ENCODE measurements at places on chromosomes 7 and 10.

- no peak for DNase-seq
These were observed 21.9 kb downstream of the ADCYAP1R1 start for GRCh38 chr7:31074120-31074383.

- DNase-seq, result no peak
These were observed 30.2 kb downstream of the UNC5B start for GRCh38 chr10:71242622-71243009.

- DNase-seq, result no peak
These were observed 160.1 kb downstream of the EXOC4 start for GRCh38 chr7:133412942-133413341.

- no peak for DNase-seq
These were observed 50.7 kb downstream of the INPP5F start for GRCh38 chr10:119776536-119776935.

DNA sequence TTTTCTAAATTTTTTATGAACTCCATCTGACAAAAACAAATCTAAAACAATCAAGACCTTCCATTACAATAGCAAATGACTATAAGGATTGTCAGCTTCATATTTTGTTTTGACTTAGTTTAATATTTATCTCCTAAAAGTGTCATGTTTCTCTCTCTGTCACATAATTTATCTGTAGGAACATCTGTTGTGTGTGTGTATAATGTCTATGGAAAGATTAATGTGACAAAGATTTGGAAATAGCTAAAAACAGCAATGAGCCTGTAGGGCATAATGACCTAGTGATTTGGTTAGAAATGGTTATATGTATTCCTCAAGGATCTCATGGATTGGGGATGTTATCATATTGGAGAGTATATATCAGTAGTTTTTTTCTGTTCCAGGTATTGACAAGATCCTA, 69.6 kb upstream of the MDFIC start:
- DNase-seq, result no peak

GRCh38 chr7:78254726-78255055, 456.1 kb downstream of the PHTF2 start:
- DNase-seq, result no peak

- no peak for DNase-seq
These were observed 56.3 kb downstream of the IFIT5 start for GRCh38 chr10:89470628-89471027.

GRCh38 chr7:47543056-47543455, 38.9 kb downstream of the TNS3 start:
- DNase-seq, result no peak

- DNase-seq, result peak; percentile 25
These were observed 118.5 kb downstream of the VTI1A start for GRCh38 chr10:112565434-112566053.

- DNase-seq, result no peak
These were observed 362.8 kb downstream of the SFMBT2 start for GRCh38 chr10:7048061-7048460.

- peak; percentile 45 for DNase-seq
These were observed 10.7 kb upstream of the GPR146 start for GRCh38 chr7:1033546-1034145.

DNA sequence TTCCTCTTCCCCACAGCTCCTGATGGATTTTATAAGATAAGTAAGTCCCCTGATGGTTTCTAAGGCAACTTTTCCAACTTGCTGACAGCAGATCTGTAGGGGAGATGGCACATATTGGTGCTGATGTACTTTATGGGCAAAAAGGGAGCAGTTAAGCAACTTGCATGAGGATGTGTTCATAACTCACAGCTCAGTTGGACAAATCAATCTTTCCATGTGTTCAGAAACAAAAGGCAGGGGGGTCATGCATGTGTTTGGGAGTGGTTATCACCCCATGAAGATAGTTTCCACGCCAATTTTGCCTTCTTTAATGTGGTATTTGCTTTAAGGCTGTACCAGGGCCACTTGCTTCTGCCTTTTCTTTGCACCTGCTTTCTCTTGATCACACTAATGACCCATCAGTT, 6.1 kb downstream of the RBM20 start:
- DNase-seq, result no peak

DNA sequence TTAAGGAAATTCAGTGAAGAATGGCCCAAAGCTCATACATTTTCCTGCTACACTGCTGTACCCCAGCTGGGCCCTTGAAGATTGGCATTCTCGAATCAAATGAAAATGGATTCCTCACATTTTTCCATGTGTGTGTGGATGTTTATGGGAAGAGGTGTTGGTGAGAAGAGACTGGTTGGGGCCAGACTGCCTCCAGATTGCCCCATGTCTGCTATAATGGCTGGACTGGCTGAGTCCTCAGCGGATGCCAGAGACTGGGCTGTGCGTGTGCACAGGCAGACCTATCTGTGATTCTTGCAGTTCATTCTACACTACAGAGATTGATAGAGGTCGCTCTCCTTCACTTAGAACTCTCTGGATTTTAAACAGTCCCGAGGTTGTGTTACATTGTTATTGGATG, 183.6 kb upstream of the GDF10 start:
- no peak for DNase-seq

DNA sequence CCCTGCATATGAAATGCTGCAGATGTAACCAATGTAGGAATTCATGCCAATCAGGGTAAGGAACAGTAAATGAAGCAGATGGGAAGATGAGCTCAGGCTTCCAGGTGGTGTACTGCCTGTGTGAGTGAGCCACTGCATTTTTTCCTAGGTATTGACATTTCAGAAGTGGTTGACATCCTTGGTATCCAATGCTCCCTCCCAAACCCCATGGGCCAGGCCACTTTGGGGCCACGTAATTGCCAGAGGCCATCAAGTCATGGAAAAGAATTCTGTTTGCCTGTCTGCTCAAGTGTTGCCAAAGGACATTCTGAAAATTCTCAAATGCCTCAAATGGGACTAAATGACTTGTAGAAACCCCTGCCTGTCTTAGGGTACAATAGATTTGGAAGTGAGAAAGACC, 384.6 kb downstream of the GATA3 start:
- no peak for DNase-seq

GRCh38 chr7:94630855-94631254, 25.1 kb downstream of the SGCE start:
- no peak for DNase-seq

- DNase-seq, result no peak
These were observed 332.1 kb downstream of the GPR158 start for GRCh38 chr10:25506821-25507335.

GRCh38 chr7:5436003-5436678, 12.5 kb upstream of the TNRC18 start:
- no peak for DNase-seq

DNA sequence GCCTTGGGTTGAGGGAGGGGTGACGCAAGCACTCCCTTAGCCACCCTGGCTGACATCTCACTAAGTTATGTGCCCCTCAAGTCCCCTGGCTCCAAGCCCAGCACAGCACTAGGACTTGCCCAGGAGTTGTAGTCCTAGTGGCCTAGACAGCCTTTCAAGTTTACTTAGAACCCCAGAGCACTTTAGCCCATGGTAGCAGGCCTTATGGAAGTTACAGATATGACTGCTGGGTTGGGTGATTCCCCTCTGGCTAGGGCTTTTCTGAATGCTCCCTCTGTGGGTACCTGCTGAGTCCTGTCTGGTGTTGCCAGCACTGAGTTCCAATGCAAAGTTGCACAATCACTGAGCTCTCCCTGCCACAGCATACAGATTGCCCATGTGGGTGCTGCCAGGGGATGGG, 83.2 kb downstream of the AHCYL2 start:
- DNase-seq, result no peak

DNA sequence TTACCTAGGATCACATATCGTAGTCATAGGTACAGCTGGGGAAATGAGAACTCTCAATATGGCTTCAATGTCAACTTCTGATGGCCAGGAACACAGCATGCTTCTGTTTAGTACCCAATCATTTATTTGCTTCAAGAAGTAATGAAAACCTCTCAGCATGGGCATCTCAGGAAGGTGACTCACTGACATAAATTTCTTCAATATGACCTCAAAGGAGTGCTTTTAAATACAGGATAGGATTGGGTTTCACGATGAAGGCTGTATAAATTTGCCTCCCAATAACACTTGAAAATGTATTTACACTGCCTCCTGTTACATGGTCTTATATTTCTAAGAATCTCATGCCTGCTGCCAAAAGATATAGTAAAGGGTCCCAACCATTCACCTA, 15.1 kb downstream of the ITGA8 start:
- no peak for DNase-seq

- no peak for DNase-seq
These were observed 67.6 kb downstream of the DOCK1 start for GRCh38 chr10:126972635-126973414.

- DNase-seq, result no peak
These were observed 13.4 kb upstream of the RASSF4 start for GRCh38 chr10:44946205-44946604.

DNA sequence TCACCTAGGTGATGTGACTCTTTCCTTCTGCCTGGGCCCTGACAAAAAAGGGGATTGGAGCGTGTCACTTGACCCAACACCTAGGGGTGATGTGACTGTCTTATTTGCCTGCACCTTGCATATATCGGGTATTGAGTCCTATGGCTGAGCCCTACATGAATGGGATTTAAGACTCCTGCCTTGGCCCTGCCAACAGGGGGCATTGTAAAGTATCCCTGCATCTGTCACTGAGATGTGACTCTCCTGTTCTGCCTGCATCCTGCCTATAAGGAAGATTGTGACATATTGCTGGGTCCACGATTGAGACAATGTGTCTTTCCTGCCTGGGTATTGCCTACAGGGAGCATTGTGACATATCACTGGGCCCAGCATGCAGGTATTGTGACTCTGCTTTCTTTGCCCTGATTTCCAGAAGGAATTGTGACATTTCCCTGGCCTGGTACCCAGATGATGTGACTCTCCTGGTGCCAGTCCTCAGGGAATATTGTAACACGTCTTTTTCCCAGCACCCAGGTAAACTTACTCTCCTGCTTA, 14.2 kb upstream of the ZNF107 start:
- DNase-seq, result no peak

GRCh38 chr7:55239406-55239805, 125.7 kb upstream of the LANCL2 start:
- no peak for DNase-seq

GRCh38 chr7:1049801-1050200, 5.5 kb downstream of the GPR146 start:
- no peak for DNase-seq

- DNase-seq, result no peak
These were observed 158.6 kb upstream of the GLI3 start for GRCh38 chr7:42395607-42396006.

- DNase-seq, result peak; percentile 38
These were observed 16.6 kb downstream of the ZNF862 start for GRCh38 chr7:149854611-149855360.

GRCh38 chr7:101882005-101882421, 64.6 kb downstream of the CUX1 start:
- no peak for DNase-seq

DNA sequence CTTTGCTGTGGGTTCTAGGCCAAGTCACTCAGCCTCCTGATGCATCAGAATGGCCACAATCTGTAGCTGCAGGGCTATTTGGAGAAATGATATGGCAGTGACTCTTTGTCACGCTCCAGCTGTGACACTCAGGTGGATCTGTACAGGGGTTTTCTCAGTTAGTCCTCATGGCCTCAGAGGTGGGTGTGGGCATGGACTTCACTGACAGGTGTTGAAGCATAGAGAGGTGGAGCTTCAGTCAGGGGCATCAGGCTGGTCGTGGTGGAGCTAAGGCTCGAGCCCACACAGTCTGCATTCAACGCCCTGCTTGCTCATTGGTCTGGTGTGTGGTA, 21.2 kb downstream of the PALD1 start:
- no peak for DNase-seq

DNA sequence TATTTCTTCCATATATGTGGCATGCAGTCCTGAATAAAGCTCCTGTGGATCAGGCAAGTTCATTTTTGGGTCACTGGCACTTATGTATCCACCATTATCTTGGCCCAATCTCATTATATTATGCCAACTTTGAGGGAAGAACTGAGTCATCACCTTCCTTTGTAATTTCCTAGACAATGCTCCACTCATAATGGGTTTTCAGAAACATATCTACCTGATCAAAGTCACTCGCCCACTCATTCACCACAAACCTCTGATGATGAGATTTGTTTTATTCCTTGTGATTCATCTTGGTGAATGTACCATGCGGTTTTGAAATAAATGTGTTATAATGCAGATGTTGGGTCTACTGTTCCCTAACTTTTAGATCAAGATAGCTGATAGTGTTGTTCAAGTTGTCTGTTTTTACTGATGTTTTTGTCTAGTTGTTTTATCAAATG, 525.8 kb downstream of the KIF20B start:
- no peak for DNase-seq

GRCh38 chr7:6380310-6381095, 67.3 kb downstream of the DAGLB start:
- no peak for DNase-seq

- DNase-seq, result no peak
These were observed 120.7 kb downstream of the TRRAP start for GRCh38 chr7:98998821-98999725.

GRCh38 chr10:3757638-3758490, 27.1 kb downstream of the KLF6 start:
- peak; percentile 70 for DNase-seq

GRCh38 chr7:108454674-108455550, 1.3 kb downstream of the NRCAM start:
- no peak for DNase-seq

DNA sequence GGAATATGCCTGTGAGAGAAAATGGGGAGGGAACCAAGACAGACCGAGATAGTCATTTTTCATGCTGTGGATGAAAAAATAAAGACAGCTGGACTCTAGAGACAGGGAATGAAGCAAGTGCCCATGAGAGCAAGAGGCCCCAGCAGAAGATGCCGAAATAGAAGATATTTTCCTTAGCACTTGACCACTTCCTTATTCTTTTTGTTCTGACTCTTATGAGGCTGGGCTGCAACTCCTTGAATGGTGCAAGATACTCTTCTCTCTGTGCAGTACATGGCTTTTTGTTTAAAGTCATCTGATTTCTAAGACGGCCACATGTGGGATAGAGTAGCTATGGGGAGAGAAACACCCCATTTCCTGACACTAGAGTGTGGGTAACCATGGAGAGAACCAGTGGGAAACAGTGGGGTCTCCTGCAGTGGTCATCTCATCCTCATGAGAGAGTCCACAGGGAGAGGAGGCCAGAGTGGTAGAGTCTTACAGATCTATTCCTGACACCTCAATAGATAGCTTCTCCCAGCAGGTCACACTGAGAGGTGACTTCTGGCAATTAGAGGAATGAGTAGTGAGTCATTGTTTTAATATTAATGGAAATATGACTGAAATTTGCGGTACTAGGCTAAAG, 18.0 kb upstream of the VCL start:
- DNase-seq, result no peak

- DNase-seq, result no peak
These were observed 46.8 kb downstream of the CAMK2B start for GRCh38 chr7:44278451-44279161.

Data from CD4-positive, alpha-beta T cell treated with Interferon alpha-2 for 1 hour (primary cell).